Psoas muscle (tissue), 8 donors: ENCODE measurements at places on chromosomes 2 and 18. TPM values are rescaled to one million over a fixed set of nuclear protein-coding genes. Genes with fewer than 3 reads are reported as not detected.

GRCh38 chr2:198645816-198646215, 811.9 kb downstream of the SATB2 start:
- no peak for DNase-seq
- no peaks in the 10 kb centered on the region for H3K27me3 ChIP-seq
- no peak overlapping the region for H3K4me3 ChIP-seq
- H3K36me3 ChIP-seq: no peaks in the 10 kb centered on the region

- H3K27me3 ChIP-seq: no peaks in the 10 kb centered on the region
- H3K4me1 ChIP-seq: peaks cover 10% of the 10 kb centered on the region
- H3K4me3 ChIP-seq: no peak overlapping the region
- no peaks in the 10 kb centered on the region for H3K36me3 ChIP-seq
- H3K27ac ChIP-seq: no peak overlapping the region
- no peak for DNase-seq
These were observed 37.3 kb downstream of the RHOB start for GRCh38 chr2:20484034-20484617.

The LMAN1 gene
- total RNA-seq: 50.9 TPM

The TMEM247 gene
- not detected for total RNA-seq

The SERPINB4 gene
- not detected for total RNA-seq

The DES gene
- total RNA-seq: 13,048 TPM

DNA sequence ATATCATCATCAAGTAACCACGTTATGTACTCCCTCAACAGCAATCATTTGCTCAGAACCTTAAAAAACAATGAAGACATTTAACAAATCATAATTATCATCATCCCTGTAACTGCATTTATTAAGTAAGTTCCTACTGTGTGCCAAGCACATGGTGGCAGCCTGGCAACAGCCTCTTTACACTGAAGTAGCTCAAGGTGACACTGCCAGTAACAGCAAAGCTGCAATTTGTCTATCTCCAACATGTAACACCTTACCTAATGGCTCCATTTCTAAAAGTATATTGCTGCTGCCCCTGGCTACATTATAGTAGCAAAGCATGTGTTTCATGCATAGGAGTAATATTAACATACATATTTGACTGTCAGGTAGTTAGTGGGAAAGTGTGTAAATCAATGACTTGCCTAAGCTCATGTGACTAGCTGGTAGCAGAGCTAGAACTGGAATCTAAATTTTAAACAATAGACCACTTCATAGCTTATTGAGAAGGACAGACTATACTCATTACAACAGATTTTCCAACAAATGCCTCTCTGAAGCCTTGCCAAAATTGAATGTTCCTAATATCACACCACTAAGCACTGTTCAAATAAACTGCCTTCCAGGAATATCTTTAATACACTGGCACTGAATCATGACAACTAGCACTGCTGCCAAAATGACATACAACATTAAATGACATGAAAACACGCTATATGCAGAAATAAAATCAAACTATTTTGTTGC, 86.7 kb downstream of the L3MBTL4 start:
- H3K4me1 ChIP-seq: no peaks in the 10 kb centered on the region
- H3K27ac ChIP-seq: no peak overlapping the region
- H3K4me3 ChIP-seq: no peak overlapping the region

The NPHP1 gene
- total RNA-seq: 14.6 TPM

DNA sequence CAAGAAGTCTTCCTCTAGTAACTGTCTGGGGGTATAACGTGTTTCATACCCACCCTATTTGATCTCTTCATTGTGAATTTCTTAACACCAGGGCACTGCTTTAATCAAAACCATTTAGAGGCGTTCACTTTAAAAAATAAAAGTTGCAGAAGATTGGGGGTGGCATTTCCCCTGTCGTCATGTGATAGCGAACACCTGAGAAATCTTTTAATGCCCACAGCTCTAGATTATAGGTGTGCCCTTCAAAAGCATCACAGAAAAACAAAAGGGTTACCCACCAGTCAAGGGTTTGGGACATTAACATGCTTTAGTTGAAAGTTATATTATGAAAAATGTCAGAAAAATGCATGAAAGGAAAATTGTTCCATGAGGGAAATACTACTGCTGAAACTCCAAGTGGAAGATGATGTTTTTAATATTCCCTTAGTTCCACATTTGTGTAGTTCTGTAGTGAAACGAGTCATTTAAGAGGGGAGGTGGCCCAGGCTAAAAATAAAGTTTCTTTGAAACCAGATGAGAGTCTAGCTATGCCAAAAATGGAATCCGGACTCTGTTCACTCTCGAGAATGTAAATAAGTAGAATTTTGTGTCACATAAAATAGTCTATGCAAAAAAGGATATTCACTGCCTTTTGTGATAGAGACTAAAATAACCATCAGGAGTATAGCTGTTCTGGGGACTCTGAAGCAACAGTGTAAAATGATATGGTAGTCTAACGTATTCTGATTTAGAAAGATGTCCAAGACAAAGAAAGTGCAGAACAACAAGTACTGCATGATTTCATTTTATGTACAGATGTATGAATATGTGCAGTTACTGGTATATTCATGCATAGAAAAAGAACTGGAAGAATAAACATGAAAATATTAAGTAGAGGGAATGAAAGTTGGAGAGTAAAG, 95.3 kb downstream of the TMEM247 start:
- peak overlapping the region; percentile 46 for H3K27ac ChIP-seq
- no peaks in the 10 kb centered on the region for H3K27me3 ChIP-seq
- H3K36me3 ChIP-seq: no peaks in the 10 kb centered on the region
- DNase-seq: no peak

DNA sequence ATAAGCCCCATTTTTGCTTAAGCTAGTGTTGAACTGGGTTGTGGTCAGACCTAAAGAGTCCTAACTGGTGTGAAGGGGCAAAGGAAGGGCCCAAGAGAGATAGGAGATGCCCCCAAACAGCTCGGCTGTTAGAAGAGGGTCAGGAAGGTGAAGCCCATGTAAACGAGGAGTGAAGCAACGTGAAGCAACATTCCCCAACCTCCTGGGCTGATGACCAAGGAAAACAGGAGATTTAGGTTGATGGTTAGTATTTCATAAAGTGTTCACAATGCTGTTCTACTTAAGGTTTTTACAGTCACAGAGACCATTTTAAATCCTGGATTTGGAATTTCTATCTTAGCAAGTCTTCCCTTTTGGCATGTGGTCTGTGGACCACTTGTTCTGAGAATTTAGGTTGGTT, 144.0 kb upstream of the SERPINE2 start:
- H3K4me3 ChIP-seq: no peak overlapping the region
- H3K27ac ChIP-seq: no peak overlapping the region
- H3K4me1 ChIP-seq: no peaks in the 10 kb centered on the region
- DNase-seq: no peak

- H3K27ac ChIP-seq: no peak overlapping the region
- no peak for DNase-seq
- no peaks in the 10 kb centered on the region for H3K36me3 ChIP-seq
- no peak overlapping the region for H3K4me3 ChIP-seq
- peaks cover 18% of the 10 kb centered on the region for H3K4me1 ChIP-seq
These were observed 90.7 kb upstream of the ITGA6 start for GRCh38 chr2:172336681-172337080.

The STARD6 gene
- total RNA-seq: not detected

DNA sequence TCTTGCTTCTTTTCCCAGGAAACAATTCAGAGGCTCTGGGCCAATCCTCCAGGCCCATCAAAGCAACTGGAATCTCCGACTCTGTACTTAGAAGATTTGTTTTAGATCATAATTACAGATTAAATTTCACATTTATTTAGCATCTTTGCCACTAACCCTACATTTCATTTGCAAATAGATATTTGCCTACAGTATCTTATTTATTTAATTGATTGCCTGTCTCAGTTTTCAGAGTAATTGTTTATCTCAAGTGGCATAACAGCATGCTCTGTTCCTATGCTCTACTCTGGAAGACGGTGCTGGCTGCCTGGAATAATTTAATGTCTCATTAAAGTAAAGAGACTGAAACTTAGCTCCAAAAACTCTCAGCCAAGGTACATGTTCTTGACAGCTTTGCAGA, 213.4 kb downstream of the HNMT start:
- H3K27ac ChIP-seq: no peak overlapping the region
- H3K4me1 ChIP-seq: no peaks in the 10 kb centered on the region
- H3K27me3 ChIP-seq: no peaks in the 10 kb centered on the region
- H3K36me3 ChIP-seq: no peaks in the 10 kb centered on the region

- no peaks in the 10 kb centered on the region for H3K4me1 ChIP-seq
- no peak for DNase-seq
- H3K4me3 ChIP-seq: no peak overlapping the region
- H3K36me3 ChIP-seq: no peaks in the 10 kb centered on the region
- H3K27me3 ChIP-seq: no peaks in the 10 kb centered on the region
These were observed 12.9 kb downstream of the ALLC start for GRCh38 chr2:3670941-3671340.

- H3K36me3 ChIP-seq: no peaks in the 10 kb centered on the region
- no peak overlapping the region for H3K27ac ChIP-seq
- no peak overlapping the region for H3K4me3 ChIP-seq
- H3K4me1 ChIP-seq: no peaks in the 10 kb centered on the region
- no peak for DNase-seq
These were observed 158.4 kb downstream of the SP3 start for GRCh38 chr2:173806761-173807160.

DNA sequence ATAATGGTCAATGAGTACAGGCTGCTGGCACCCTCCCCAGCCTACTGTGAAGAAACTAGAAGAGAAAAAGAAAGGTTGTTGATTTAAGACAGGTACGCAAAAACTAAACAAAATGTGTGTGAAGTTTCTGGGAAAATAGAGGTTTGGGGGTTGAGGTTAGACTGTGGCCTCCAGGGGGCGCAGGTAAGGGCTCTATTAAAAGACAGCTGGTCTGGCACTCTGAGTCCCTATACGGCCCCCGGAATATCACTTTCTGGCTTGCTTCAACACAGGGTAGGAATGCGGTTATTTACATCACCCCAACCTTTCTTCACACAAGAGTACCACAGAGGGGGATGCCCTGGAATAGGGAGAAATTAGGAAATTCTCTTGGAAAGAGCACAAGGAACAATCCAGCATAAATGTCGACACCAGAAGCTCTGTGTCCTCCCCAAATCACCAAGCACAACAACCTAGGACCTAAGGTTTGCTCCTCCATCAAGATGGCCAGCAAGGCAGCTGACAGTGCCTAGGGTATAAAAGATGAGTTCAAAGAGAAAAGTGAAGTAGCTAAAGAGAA, 480.8 kb upstream of the KLHL29 start:
- no peaks in the 10 kb centered on the region for H3K27me3 ChIP-seq
- no peak overlapping the region for H3K27ac ChIP-seq
- no peaks in the 10 kb centered on the region for H3K4me1 ChIP-seq

GRCh38 chr2:205726506-205726905, 44.2 kb downstream of the NRP2 start:
- H3K27ac ChIP-seq: no peak overlapping the region
- H3K27me3 ChIP-seq: no peaks in the 10 kb centered on the region
- no peak for DNase-seq
- no peak overlapping the region for H3K4me3 ChIP-seq

DNA sequence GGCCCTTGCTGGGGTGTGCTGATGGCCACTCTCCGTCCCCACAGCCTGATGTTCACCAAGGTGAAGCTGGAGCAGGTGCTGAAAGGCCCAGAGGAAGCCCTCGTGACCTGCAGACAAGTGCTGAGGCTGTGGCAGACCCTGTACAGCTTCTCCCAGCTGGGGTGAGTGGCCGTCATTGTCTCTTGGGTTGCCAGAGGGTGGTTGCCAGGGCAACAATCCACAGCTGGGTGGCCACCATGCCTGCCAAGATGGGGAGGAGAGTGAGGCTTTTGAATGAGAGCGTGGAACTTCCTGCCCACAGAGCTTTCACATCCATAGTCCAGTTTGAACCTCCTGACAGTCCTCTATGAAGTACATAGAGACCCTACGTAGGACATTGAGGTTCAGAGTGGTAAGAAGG, 108.8 kb downstream of the STPG4 start:
- no peaks in the 10 kb centered on the region for H3K27me3 ChIP-seq
- H3K27ac ChIP-seq: peak overlapping the region; percentile 54
- no peak for DNase-seq
- no peaks in the 10 kb centered on the region for H3K36me3 ChIP-seq
- no peak overlapping the region for H3K4me3 ChIP-seq
- H3K4me1 ChIP-seq: peaks cover 57% of the 10 kb centered on the region

The INPP5D gene
- 3.2 TPM for total RNA-seq

DNA sequence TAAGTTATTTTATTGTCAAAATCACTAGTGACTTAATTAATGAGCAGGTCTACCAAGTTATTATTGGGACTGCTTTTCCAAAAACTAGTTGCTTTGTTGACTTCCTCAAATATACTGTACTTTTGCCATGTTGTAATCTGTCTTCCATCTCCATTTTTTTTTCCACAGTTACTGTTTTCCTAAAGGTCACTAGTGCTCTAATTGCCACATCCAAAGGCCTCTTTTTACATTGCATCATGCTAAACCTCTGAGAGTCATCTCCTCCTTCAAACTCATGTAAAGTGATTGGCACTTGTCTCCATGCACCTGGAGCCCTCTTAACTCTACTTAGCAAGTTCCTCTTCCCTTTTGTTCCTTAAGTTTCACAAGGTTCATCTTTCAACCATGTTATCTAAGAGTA, 11.8 kb downstream of the PMAIP1 start:
- no peaks in the 10 kb centered on the region for H3K4me1 ChIP-seq
- no peaks in the 10 kb centered on the region for H3K27me3 ChIP-seq
